NT2/D1 (cell line): ENCODE measurements at places on chromosomes 6 and 20.

GRCh38 chr6:151285122-151285521 lies 45.4 kb downstream of the AKAP12 start:
- no peak for DNase-seq

- DNase-seq, result no peak
Observed at GRCh38 chr6:132322398-132322797, 78.9 kb downstream of the MOXD1 start.

DNA sequence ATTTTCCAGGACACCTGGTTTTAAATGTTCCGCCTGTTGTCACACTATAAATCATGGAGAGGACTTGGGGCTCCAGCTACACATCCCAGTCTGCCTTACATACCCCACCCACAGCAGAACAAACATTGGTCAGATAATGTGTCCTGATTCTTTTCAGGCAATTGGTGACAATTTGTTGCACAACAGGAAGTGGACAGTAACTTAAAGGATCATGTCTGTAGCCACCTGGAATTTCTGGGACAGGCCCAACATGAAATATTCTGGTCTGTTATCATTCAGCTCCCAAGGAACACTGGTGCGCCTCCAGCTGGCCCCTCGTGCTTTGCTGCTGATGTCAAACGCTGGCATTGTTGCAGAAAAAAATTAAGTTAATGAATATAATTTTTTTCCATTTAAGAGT lies 117.2 kb downstream of the SOBP start:
- no peak for DNase-seq

DNA sequence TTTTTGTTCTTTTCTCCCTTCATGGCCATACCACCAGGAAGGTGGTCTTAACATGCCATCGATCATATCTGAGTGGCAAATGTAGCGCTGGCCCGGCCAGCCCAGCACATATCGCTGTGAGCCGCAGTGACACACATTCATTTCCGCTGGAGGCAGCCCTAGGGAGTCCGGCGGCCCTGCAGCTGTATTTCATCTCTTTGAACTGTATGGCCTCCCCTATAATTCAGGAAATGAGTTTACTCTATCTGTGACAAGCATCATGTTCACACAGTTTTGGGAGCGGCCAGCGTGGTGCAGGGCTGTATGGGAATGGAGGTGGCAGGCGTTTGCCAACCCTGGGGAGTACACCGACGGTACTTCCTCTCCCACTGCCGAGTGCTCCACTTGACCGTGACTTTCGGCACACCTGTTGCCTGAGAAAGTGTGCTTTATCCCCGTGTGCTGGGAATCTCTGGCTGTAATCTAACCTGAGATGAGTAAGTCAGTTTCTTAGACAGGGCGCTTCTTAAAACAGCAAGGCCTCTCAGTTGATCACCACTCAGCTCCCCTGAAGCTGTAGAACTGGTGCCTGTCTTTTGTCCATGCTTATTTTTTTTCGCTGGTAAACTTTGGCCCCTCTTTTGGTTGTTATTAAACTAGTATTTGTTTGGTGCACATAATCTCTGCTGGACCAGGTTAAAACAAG lies 257.1 kb upstream of the TAB2 start:
- DNase-seq, result no peak

DNA sequence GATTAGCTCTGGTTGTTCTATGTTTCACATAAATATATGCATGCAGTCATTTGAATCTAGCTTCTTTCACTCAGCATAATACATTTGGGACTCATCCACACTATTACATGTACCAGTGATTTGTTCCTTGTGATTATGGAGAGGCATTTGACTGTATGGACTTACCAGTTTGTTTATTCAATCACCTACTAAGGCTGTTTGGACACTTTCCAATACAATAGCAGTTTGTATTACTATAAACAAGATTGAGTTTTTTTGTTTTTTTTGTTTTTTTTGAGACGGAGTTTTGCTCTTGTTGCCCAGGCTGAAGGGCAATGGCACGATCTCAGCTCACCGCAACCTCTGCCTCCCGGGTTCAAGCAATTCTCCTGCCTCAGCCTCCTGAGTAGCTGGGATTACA lies 109.8 kb upstream of the DST start:
- DNase-seq, result no peak

DNA sequence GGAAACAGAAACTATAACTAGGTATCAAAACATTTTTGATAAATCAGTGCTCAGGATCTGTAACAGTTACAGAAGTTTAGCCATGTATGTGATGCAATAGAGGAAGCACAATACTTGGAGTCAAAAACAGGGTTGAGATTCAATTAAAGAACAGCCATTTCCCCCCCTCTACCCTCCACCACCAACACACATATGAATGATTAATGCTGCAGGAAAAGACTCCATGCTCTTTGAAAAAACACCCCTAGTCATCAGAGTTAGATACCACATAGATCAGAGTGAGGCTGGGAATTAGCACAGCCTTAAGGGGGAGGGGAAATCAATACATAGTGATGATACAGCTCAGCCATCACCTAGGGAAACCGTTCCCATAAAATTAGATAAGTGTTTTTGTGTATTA lies 108.9 kb upstream of the EMILIN3 start:
- DNase-seq, result no peak

DNA sequence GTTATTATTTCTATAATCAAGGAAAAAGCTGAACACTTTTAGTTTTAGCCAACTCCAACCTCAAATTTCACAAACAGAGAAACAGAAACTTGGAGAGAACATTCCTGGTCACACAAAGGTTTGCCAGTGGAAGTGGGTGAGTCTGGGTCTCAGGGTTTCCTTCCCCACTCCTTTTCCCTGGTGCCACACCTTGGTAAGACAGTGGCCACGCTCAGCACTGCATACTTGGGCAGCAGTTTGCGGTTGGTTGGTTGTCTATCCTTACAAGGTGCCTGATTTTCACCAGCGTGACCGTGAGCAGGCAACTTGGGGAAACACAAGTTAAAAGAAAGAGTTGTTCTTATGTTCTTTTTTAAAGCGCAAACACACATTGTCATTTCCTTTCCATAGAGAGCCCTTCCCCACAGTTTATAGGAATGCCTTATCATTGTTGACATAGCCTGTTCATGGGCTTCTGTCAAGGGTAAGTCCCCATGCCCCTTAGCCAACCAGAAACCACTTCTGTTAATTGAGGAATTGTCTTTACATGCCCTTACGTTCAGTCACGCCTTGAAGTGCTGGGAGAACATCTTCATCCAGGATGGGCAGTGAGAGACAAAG lies 82.2 kb downstream of the RIN2 start:
- DNase-seq, result no peak

GRCh38 chr20:11267762-11268335 lies 594.0 kb upstream of the JAG1 start:
- DNase-seq, result no peak

DNA sequence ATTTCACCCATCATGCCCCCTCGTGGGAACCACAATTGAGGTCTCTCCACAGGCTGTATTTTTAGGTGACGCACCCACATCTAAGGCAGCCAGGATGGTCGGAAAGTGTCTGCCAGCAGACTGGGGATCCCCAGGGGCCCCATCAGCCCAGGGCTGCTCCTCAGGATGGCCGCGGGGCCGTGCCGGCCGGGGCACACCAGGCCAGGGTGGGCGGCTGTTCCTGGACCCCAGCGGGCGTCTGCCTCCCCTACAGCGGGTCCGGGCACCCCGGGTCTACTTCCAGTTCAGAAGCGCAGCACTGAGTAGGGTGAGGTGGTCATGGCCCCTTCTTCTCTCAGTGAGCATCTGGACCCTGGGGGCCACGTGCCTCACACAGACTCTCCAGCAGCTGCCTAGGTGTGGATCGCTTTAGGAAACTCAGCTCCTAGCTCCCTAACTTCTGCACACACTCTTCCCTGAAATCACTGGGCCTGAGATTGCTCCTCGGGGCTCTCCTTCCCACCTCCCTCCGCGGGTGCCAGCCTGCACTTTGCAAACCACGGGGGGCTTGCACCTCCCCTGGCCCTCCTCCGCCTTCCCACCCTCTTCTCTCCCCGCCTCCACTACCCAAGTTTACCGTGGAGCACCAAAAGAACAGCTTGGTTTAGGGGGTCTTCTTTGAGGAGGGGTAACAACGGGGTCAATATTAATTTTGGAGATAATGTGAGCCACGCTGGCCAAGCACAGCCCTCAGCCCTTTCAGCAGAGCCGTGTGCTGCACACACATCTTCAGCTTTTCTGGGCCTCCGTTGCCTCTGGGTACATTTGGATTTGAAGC lies 14.2 kb upstream of the FOXC1 start:
- DNase-seq, result no peak

GRCh38 chr20:13238001-13238653 lies 17.1 kb downstream of the ISM1 start:
- no peak for DNase-seq
